NCI-H460 (cell line): ENCODE measurements at places on chromosomes 12 and 14.

- no peak for DNase-seq
Observed at GRCh38 chr12:95277139-95277538, 59.5 kb downstream of the VEZT start.

GRCh38 chr12:111869671-111870070 is 27.6 kb downstream of the MAPKAPK5 start:
- DNase-seq = no peak

- no peak for DNase-seq
Observed at GRCh38 chr12:90024262-90024661, 315.6 kb upstream of the ATP2B1 start.

GRCh38 chr12:127728729-127729128 is 538.2 kb upstream of the TMEM132C start:
- no peak for DNase-seq

- DNase-seq = no peak
Observed at GRCh38 chr12:123363390-123363739, 1.3 kb downstream of the SBNO1 start.

DNA sequence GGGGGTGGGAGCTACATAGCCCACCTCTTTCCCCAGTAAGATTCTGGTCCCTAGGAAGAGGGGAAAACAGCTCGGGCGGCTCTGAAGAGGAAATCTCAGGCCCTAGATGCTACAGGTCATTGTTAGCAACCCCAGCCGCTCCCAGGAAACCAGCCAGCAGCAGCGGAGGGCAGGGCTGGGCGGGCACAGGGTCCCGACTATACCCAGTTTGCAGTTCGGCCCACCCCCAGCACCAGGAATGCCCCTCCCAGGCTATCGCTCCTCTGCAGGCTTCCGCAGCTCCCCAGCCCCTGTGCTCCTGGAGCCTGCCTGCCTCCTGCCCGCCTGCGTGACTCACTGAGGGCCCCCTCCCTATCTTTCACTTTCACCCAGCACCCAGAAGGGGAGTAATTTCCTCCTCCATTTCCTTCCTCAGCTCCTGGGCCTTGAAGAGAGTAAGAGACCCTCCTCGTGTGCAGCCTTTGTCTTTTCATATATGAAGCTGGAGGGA is 27.2 kb upstream of the PNMA1 start:
- no peak for DNase-seq

- DNase-seq = no peak
Observed at GRCh38 chr12:59004456-59004855, 84.2 kb upstream of the LRIG3 start.

- DNase-seq = no peak
Observed at GRCh38 chr12:20374795-20375194, 6.5 kb downstream of the PDE3A start.

DNA sequence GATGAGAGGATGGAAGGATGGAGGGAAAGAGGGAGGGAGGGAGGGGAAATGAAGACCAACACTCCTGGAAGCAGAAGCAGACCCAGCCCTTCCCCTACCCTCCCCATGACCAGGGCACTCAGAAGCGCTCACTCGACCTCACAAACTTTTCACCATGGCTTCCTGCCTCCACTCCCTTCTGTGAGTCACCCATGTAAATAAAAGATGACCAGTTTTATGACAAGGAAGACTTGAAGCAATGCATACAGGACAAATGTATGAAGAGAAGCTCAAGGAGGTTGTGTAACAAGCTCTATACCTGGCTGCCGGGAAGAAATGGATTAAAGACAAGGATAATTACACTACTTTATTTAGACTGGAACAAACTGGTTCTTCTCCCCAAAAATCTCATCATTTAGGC is 63.8 kb downstream of the CDC42BPB start:
- peak; percentile 64 for DNase-seq

- DNase-seq = no peak
Observed at GRCh38 chr14:50031602-50032313, 84.6 kb downstream of the VCPKMT start.

- DNase-seq = peak; percentile 14
Observed at GRCh38 chr14:61090432-61091216, 109.6 kb downstream of the SLC38A6 start.

DNA sequence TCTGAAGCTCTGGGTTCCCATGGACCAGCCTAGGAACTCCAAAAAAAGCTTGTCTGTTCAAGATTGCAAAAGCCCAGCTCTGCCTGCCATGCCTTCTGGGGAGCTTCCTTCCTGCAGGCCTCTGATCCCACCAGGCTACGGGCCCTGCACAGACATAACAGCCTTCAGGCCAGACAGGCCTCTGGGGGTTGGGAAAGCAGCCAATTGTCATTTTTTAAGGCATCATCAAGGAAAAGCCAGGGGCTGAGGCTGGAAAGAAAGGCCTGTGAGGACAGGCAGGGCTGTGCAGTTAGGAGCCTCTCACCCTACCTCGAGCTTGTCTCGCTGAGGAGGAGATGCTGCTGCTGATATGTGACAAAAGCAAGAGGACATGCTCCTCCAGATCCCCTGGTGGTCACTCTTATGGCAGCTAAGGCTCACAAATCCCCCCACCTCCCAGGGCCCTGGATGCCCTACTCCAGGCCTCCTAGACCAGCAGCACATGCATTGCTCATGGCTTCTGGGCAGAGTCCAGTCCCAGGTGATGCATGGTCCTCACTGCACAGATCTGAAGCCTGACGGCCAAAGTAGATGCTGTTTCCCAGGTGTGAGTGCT is 2.9 kb downstream of the TMEM229B start:
- DNase-seq = no peak

DNA sequence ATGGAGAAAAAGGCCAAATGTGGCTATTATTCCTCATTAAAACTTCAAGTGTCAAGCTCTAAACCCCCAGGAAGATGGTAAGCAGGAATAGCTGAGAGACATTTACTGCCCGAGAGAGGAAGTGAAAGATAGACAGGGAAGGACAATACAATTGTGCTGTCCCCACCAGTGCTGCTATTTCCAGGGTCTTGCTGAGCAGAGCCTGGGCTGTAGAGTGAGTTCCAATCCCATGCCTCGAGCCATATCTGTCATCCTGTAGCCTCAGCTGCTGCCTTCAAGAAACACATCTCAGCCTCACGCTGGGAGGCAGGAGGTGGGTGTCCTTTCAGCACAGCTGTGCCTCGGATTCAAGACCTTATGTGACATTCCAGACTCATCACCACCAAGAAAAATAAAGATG is 114.0 kb downstream of the RPAP3 start:
- no peak for DNase-seq

- DNase-seq = no peak
Observed at GRCh38 chr14:64201921-64202545, 92.1 kb downstream of the ESR2 start.

DNA sequence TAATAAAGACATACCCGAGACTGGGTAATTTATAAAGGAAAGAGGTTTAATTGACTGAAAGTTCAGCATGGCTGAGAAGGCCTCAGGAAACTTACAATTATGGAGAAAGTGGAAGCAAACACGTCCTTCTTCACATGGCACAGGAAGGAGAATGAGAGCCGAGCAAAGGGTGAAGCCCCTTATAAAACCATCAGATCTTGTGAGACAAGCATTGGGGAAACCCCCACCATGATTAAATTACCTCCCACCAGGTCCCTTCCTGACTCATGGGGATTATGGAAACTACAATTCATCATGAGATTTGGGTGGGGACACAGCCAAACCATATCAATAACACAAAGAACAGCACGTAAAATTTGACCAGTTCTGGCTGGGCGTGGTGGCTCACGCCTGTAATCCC is 85.6 kb upstream of the ATF7IP start:
- no peak for DNase-seq

- DNase-seq = no peak
Observed at GRCh38 chr12:57227315-57228115, 2.0 kb upstream of the SHMT2 start.

- DNase-seq = no peak
Observed at GRCh38 chr12:53670971-53671370, 4.9 kb downstream of the ATP5MC2 start.

DNA sequence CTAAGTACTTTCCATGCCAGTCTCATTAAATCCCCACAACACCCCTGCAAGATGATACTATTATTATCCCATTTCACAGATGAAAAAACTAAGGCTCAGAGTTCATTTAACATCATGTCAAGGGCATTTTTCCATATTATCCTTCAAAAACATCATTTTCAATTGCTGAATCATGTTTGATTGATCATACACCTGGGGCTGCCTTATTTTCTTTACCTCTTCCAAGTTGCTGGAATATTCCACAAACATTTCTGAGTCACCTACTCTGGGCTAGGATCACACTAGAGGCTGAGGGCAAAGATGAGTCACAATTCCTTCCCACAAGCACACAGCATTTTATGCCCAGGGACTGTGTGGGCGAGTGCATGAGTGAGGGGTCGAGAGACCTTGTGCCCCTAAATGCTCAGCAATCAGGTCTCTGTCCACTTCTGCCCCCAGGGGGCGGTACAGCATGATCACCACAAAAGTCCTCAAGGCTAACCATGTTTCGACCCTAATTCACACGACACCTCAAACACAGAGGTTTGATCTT is 14.1 kb upstream of the TMEM119 start:
- DNase-seq = no peak

DNA sequence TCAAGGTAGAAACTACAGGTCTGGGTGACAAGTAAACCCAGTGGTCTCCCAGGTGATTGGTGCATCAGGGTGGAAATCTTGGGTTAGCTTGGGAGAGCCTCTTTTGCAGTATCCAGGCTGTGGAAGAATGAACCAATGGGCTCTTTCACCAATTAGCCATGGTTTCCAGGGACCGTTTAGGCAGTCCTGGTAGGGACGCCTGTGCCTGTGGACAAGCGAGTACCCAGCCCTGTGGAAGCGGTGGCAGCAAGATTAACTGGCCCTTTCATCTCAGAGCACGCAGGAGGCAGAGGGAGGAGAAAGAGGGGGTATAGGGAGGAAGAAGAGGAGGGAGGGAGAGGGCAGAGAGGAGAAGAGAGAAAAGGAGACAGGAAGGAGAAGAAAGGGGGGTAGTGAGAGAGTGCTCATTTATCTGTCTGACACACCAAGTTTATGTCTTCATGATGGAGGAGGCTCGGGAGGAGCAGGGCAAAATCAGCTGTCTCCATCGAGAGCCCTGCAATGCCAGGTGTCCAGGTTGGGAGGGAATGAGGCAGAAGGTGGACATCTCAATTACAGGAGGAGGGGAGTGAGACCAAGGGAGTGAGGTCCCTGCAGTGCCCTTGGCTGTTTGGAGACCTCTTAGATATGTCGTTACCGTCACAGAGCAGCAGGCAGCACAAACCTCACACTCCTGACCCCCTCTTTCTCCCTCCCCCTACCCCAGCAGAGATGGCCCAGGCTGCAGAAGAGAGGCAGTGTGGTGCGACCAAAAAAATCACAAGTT is 4.6 kb upstream of the ZDHHC22 start:
- no peak for DNase-seq

DNA sequence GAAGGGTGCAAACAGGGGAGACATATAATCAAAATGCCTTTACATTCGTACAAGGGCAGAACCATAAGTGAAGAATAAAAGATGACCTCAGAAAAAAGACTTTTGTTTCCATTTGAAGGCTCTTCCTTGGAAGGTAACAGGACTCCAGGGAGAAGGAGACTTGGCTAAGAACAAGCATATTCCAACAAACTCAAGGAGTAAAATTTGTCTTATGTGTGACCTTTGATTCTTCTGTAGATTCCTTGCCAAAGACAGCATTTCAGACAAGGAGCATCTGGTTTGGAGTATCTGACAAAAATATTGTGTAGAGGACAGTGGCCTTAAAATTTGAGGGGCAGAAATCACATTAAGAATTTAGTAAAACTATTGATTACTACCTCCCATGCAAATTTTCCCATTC is 991.9 kb downstream of the FLRT2 start:
- no peak for DNase-seq

GRCh38 chr14:104316121-104316722 is 177.8 kb downstream of the KIF26A start:
- no peak for DNase-seq

- peak; percentile 8 for DNase-seq
Observed at GRCh38 chr12:126663304-126664094, 1598.3 kb downstream of the AACS start.

DNA sequence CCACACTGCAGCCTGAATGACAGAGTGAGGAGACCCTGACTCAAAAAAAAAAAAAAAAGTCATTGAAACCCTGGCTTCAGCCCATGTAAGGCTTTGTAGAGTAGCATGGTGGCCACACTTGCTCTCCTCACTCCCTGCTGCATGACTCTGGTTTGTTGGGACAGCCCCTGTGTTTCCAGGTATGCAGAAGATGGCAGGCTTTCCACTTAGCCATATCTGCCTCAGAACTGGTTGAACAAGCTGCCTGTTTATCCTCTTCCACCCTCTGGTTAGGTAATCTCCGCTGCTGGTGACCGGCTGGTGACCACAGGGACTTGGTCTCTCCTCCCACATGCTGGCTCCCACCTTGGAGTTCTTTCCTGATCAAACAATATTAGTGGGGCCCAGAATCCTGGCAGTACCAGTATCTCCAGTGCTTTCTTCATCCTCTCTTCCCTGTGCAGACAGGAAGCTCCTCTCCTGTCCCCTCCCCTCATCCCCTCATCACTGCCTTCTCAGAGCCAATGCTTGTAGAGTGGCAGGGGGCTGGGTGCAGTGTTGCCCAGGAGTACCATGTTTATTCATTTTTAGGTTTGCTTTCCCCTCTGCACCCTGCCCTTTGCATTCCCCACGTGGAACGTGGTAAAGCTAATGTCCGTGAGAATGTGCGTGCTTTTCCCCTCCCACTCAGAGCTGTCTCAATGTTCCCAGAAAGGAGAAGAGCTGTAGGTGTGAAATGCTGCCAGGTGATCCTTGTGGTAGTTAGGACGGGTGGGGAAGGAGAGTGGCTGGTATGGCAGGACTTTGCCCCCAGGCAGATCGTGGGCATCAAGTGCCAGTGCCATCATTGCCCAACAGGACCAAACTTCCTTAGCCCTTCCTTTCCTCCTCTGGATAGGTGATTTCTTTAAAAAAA is 11.3 kb downstream of the ABHD12B start:
- DNase-seq = no peak
